Transverse colon (tissue), 4 donors: ENCODE measurements at places on chromosomes 3 and 15. TPM values are rescaled to one million over a fixed set of nuclear protein-coding genes. Genes with fewer than 3 reads are reported as not detected.

Gene NRG4
- 5.1 TPM for total RNA-seq

Gene CD200
- total RNA-seq: 4.1 TPM

Gene NR2C2
- total RNA-seq: 39.0 TPM

Gene DISP2
- 12.9 TPM for total RNA-seq

Gene GUCA1C
- not detected for total RNA-seq

Gene ADAMTS9
- total RNA-seq: 16.1 TPM

Gene TRIM42
- total RNA-seq: not detected

Gene PEX5L
- 1.2 TPM for total RNA-seq

Gene GOLGA8T
- not detected for total RNA-seq

DNA sequence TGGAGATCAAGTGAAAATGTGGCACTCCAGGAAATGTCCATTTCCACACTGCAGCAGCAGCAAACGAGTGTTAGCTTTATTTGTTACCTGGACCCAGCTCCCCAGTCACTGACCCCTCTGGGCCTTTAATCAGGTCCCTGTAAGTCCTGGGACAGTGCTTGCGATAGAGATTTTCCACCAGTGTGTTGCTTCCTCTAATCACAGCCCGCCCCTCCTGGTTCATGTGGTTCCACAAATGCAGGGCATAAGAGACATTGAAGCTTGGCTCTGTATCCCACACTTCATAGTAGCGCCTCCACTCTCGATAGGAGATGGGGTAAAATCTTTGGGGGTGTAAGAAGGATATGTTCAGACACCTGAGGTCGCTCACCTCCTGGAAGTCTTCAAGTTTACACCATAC is 8.0 kb downstream of the A4GNT start:
- no peak for DNase-seq
- H3K4me3 ChIP-seq: no peak overlapping the region
- H3K27ac ChIP-seq: no peak overlapping the region
- no peaks in the 10 kb centered on the region for H3K4me1 ChIP-seq

- H3K27me3 ChIP-seq: no peaks in the 10 kb centered on the region
- H3K4me1 ChIP-seq: peaks cover 6% of the 10 kb centered on the region
- H3K36me3 ChIP-seq: no peaks in the 10 kb centered on the region
- H3K4me3 ChIP-seq: no peak overlapping the region
Observed at GRCh38 chr3:160395297-160395696, 3.7 kb downstream of the IFT80 start.

DNA sequence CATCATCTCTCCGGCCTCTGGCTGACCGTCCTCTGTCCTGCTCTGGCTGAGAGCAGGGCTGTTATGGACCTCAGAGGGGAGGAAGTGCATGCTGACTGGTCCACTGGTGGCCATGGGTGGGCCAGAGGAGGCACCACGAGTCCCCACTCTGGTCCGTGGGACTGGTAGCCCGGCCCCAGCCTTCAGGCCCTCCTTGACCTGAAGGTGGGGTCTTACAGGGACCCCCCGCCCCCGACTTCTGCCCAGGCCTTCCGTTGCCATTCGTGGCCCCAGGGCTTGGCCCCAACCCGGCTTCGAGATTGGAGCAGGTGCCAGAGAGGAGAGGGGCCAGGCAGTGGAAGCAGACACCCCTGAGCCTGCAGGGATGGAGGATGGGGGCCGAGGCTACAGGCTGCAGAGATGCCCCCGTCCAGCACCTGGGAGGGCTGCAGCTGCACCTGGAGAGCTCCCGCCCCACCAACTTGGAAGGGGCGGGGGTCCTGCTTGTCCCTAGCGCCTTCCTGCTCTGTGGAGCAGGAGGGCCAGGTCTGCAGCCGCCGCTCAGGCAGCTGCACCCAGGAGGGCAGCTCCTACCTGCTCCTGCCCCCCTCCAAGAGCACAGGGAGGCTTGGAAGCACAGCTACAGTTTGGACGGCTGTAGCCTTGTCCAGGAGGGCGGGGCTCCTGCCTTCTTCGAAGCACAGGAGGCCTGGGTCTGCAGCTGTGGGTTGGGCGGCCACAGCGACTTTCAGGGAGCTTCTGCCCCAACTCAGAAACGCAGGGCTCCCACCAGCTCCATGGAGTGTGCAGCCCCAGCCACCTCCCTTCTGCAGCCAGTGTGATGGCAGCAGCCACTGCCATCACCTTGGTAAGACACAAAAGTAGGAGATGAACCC is 142.5 kb downstream of the KLF13 start:
- no peaks in the 10 kb centered on the region for H3K36me3 ChIP-seq
- H3K4me1 ChIP-seq: peaks cover 9% of the 10 kb centered on the region
- no peak for DNase-seq

GRCh38 chr3:161054860-161055604 is 50.1 kb downstream of the B3GALNT1 start:
- no peak overlapping the region for H3K4me3 ChIP-seq
- DNase-seq: no peak
- no peaks in the 10 kb centered on the region for H3K27me3 ChIP-seq
- no peaks in the 10 kb centered on the region for H3K4me1 ChIP-seq
- H3K36me3 ChIP-seq: no peaks in the 10 kb centered on the region
- H3K27ac ChIP-seq: no peak overlapping the region

DNA sequence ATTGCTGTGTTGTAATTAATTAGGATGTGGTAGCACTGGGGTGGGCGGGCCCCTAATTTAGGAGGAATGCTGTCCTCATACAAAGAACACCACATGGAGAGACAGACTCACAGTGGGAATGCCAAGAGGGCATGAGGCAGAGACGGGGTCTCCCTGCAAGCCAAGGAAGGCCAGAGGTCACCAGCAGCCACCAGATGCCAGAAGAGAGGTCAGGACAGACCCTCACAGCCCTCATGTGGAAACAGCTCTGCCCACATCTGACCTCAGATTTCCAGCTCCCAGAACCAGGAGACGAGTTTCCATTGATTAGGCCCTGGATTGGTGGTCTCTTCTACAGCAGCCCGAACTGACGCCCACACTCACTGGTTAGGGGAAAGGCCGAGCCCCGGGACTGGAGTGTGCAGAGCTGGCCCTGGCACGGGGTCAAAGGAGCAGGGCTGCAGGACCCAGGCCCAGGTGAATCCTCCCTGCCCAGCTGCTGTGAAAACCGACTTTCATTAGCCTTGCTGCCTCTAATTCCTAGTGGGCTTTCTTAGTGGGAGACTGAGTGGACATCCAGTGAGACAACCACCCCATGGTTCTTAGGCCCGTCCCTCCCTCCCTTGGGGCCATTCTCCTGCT is 43.0 kb upstream of the SLC41A3 start:
- no peaks in the 10 kb centered on the region for H3K27me3 ChIP-seq
- DNase-seq: no peak
- no peaks in the 10 kb centered on the region for H3K4me1 ChIP-seq
- H3K36me3 ChIP-seq: no peaks in the 10 kb centered on the region

DNA sequence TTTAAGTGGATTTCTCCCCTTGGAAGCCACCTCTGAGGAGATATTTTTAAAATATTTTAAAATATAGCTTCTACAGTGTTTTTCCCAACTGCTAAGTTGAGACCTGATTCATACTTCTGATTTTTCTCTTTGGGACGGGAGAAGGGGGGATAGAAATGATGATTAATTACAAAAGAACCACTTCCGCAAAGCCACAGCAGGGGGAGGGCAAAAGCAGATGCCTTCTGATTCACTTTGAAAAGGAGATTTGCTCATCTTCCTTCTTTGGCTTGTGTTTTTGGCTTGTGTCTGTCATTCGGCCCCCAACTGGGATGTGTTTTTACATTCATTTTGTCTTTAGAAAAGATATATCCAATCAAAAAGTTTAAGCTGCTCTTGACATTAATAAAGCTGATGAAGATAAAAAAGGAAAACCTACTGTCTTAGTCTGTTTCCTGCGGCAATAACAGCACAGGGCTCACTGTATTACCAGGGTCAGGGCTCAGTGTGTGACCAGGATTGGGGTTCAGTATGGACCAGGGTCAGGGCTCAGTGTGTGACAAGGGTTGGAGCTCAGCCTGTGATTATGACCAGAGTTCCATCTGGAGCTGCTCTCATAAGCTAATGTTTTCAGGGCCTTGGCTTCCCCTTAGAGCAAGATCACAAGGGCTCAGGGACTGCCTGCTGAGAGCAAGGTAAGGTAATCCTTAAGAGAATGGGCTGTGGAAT is 223.2 kb downstream of the MTHFS start:
- no peaks in the 10 kb centered on the region for H3K4me1 ChIP-seq
- H3K27me3 ChIP-seq: no peaks in the 10 kb centered on the region
- H3K4me3 ChIP-seq: no peak overlapping the region
- no peaks in the 10 kb centered on the region for H3K36me3 ChIP-seq

- peak overlapping the region; percentile 84 for H3K4me3 ChIP-seq
- no peaks in the 10 kb centered on the region for H3K36me3 ChIP-seq
- DNase-seq: peak; percentile 76
- H3K27ac ChIP-seq: peak overlapping the region; percentile 94
- H3K27me3 ChIP-seq: peaks cover 42% of the 10 kb centered on the region
Observed at GRCh38 chr3:185825639-185826481, 1.0 kb upstream of the IGF2BP2 start.

DNA sequence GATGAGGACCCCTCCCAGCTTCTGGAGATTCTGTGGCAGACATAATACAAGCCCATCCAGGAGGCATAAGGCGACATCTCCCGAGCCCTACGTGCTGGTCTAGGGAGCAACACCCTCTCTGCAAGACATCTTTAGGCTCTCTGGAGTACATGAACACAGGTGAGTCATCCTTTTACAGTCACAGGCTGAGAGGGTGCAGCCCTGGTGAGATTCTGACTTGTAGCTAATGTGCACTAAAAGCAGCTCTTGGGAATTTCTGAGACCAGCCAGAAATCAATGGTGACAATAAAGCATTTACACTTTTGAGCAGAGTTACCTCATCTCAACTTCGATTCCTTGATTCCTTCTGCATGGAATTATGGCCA is 131.1 kb downstream of the XXYLT1 start:
- H3K36me3 ChIP-seq: no peaks in the 10 kb centered on the region
- no peak for DNase-seq
- H3K4me1 ChIP-seq: no peaks in the 10 kb centered on the region
- H3K4me3 ChIP-seq: no peak overlapping the region
- no peak overlapping the region for H3K27ac ChIP-seq
- H3K27me3 ChIP-seq: no peaks in the 10 kb centered on the region

DNA sequence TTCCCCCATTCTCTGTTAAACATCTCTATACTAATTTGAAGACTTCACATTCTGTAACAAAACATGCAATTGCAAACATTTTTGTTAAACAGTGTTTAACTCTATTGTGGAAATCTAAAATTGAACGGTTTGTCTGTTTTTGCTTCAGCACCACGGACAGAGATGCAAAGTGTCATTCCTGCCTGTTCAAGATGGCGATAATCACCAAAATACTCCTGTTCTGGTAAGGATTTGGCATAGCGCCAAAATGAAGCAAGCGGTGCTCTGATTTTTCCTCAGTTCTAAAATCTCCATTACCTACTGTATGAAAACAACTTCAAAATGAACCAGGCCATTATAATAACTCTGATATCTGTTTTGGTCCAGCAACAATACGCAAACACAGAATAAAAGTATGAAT is 129.7 kb upstream of the TUSC7 start:
- DNase-seq: no peak
- H3K27ac ChIP-seq: no peak overlapping the region
- no peaks in the 10 kb centered on the region for H3K27me3 ChIP-seq

GRCh38 chr15:60477164-60477563 is 1.8 kb downstream of the ICE2 start:
- no peak overlapping the region for H3K4me3 ChIP-seq
- H3K27me3 ChIP-seq: no peaks in the 10 kb centered on the region
- no peaks in the 10 kb centered on the region for H3K36me3 ChIP-seq
- no peak overlapping the region for H3K27ac ChIP-seq
- no peak for DNase-seq

DNA sequence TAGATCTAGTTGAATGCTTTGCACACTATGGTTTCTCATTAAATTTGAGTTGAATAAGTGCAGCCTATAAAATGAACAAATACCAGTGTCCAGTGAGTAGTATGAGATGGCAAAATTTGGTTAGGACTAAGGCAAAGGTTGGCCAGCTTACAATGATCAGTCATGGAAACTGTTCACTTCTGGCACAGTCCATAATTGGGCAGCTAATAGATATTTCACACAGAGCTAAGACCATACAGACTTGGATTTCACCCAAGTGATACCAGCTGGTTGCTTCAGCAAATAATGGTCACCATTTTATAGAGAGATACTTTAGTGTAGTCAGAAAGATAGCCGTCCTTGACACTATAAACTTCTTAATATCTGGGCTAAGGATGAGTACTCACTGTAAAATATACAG is 15.7 kb downstream of the GAP43 start:
- no peaks in the 10 kb centered on the region for H3K27me3 ChIP-seq
- no peak overlapping the region for H3K27ac ChIP-seq
- no peak overlapping the region for H3K4me3 ChIP-seq
- DNase-seq: no peak
- no peaks in the 10 kb centered on the region for H3K4me1 ChIP-seq

DNA sequence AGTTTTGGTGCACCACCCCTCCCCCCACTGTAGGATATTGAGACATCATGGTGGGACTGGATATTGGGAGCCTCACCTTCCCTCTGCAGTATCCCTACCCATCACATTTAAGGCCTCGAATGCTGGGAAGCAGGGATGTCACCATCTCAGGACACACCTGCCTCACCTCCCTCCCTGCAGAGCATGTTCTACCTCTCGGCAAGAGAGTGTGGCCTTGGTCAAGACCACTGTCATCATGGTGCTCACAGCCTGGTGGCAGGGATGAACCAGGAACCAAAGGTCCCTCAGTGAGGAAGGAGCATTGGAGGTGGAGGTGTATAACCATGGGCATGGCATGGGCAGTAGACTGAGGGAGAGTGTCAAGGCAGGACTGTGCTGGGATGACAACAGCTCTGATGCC is 104.8 kb downstream of the CORO2B start:
- H3K4me1 ChIP-seq: no peaks in the 10 kb centered on the region
- DNase-seq: no peak
- H3K27ac ChIP-seq: no peak overlapping the region
- no peak overlapping the region for H3K4me3 ChIP-seq
- H3K27me3 ChIP-seq: no peaks in the 10 kb centered on the region

DNA sequence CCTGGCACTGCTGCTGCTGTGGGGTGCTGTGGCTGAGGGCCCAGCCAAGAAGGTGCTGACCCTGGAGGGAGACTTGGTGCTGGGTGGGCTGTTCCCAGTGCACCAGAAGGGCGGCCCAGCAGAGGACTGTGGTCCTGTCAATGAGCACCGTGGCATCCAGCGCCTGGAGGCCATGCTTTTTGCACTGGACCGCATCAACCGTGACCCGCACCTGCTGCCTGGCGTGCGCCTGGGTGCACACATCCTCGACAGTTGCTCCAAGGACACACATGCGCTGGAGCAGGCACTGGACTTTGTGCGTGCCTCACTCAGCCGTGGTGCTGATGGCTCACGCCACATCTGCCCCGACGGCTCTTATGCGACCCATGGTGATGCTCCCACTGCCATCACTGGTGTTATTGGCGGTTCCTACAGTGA is 2.1 kb downstream of the GRM2 start:
- DNase-seq: peak; percentile 4
- H3K4me3 ChIP-seq: no peak overlapping the region
- no peak overlapping the region for H3K27ac ChIP-seq
- H3K27me3 ChIP-seq: peaks cover 6% of the 10 kb centered on the region
- H3K4me1 ChIP-seq: peaks cover 3% of the 10 kb centered on the region

DNA sequence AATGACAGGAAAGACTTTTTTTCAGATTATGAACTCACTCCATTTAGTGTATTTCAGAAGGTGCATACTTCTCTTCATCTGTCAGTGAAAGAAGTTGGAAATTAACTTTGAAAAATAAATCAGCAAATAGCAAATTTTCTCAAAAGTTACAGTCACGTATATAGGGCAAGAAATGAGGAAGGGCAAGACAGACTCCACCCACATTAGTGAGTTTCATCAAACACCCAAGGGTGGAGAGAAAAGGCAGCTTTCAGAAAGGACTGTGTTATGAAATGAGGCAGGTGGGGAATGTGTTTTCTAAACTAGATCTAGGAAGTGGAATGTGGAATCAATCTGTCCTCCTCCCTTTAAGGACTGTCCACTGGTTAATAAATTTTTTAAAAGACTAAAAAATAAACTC is 2.9 kb downstream of the SLC22A13 start:
- H3K4me3 ChIP-seq: no peak overlapping the region
- DNase-seq: no peak
- H3K4me1 ChIP-seq: no peaks in the 10 kb centered on the region
- H3K27ac ChIP-seq: no peak overlapping the region
